Adrenal gland (tissue), 19 donors: ENCODE measurements at places on chromosomes 13 and 19.

- H3K27me3 ChIP-seq = peaks cover 3% of the 10 kb centered on the region
- H3K27ac ChIP-seq = no peak overlapping the region
- no peaks in the 10 kb centered on the region for H3K4me1 ChIP-seq
These were observed 52.5 kb upstream of the GAS6 start for GRCh38 chr13:113916330-113916815.

GRCh38 chr13:65595916-65596315, 1634.2 kb downstream of the PCDH9 start:
- peaks cover 33% of the 10 kb centered on the region for H3K4me1 ChIP-seq
- no peaks in the 10 kb centered on the region for H3K27me3 ChIP-seq
- no peaks in the 10 kb centered on the region for H3K36me3 ChIP-seq
- no peak overlapping the region for H3K4me3 ChIP-seq

DNA sequence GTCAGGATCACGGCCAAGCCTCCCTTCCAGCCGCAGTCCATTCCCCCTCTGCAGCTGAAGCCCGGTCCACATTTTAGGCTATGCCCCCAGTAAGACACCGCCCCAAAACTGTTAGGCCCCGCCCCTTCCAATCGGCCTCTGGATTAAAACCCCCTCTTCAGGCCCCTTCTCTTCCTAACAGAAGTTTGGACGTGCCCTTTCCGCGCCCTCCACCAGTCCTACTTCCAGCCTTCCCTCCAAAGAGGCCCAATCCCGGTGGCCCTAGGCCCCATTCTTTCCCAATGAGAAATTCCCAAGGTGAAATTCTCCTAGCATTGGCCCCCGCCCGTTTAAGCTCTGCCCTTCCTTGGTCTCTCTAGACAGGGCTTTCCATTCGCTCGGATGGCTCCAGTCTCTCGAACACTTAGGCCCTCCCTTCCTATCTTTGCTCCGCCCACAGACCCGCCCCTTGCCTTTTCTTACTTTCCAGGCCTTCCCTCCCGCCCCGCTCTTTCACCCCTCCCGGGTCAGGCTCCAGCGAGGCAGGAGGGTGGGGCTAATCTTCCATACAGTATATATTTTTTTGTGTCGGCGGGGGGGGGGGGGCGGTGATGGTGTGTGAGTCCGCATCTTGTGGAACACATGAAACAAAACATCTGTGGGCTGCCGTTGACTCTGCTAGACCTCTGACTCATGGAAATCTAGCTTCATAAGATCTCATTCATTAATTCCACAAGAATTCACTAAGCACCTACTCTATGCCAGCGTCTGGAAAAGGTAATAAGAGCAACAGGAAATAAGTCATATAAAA, 13.6 kb downstream of the LTBP4 start:
- H3K4me3 ChIP-seq = peak overlapping the region; percentile 39
- peaks cover 7% of the 10 kb centered on the region for H3K4me1 ChIP-seq
- H3K27ac ChIP-seq = peak overlapping the region; percentile 73
- H3K27me3 ChIP-seq = no peaks in the 10 kb centered on the region

DNA sequence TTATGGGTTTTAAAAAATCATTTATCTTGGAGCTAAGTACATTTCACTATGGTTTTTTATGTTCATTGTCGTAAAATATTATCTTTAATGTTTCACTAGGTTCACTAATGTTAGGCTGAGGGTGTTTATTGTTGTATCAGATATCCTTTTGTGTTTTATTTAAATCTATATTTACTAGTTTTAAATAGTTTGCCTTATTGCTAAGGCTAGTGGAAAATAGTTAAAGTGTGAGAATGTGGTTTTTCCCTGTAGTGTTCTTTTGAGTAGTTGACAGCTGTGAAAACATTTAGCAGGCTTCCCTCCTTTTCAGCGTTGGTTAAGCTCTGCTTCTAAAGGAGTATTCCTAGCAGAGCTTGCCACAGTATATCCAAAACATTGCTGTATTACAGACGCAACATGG, 139.0 kb downstream of the TM9SF2 start:
- no peak overlapping the region for H3K4me3 ChIP-seq
- no peak overlapping the region for H3K27ac ChIP-seq
- no peaks in the 10 kb centered on the region for H3K4me1 ChIP-seq
- DNase-seq = no peak

- no peak overlapping the region for H3K27ac ChIP-seq
- DNase-seq = no peak
- no peaks in the 10 kb centered on the region for H3K4me1 ChIP-seq
- no peaks in the 10 kb centered on the region for H3K36me3 ChIP-seq
- H3K4me3 ChIP-seq = no peak overlapping the region
These were observed 90.3 kb downstream of the LRCH1 start for GRCh38 chr13:46643165-46643777.

GRCh38 chr13:51674276-51674675, 90.0 kb downstream of the WDFY2 start:
- H3K4me3 ChIP-seq = no peak overlapping the region
- no peak for DNase-seq
- H3K36me3 ChIP-seq = no peaks in the 10 kb centered on the region

GRCh38 chr13:36966404-36966803, 32.7 kb downstream of the ALG5 start:
- no peaks in the 10 kb centered on the region for H3K4me1 ChIP-seq
- DNase-seq = no peak
- H3K27me3 ChIP-seq = no peaks in the 10 kb centered on the region
- H3K27ac ChIP-seq = no peak overlapping the region

GRCh38 chr13:101846701-101847100, 394.2 kb downstream of the ITGBL1 start:
- no peaks in the 10 kb centered on the region for H3K27me3 ChIP-seq
- H3K36me3 ChIP-seq = no peaks in the 10 kb centered on the region
- no peak overlapping the region for H3K27ac ChIP-seq
- H3K4me1 ChIP-seq = no peaks in the 10 kb centered on the region
- DNase-seq = no peak

DNA sequence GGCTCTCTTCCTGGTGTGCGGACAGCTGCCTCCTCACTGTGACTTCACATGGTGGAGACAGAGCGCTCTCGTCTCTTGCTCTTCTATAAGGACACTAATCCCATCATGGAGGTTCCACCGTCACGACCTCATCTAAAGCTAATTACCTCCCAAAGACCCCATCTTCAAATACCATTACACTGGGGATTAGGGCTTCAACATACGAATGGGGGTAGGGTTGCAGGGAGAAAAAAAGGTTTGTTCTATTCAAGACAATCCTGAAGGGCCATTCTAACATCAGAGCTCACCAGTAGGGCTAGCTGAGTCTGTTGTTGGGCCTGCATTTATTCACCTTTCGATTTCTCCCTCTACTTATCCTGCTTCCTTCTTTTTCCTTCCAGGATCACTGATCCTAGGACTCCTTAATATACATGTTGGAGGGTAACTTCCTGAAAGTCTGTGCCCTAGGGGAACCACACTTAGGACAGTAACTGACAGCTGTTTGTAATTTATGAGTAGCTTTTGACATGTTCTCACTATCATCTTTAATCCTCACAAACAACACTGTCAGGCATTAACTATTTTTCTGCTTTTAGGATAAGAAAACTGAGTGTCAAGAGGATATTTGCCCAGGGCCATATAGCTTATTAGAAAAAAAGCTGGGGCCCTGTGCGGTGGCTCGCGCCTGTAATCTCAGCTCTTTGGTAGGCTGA, 18.8 kb upstream of the GTF2F2 start:
- no peak overlapping the region for H3K27ac ChIP-seq

DNA sequence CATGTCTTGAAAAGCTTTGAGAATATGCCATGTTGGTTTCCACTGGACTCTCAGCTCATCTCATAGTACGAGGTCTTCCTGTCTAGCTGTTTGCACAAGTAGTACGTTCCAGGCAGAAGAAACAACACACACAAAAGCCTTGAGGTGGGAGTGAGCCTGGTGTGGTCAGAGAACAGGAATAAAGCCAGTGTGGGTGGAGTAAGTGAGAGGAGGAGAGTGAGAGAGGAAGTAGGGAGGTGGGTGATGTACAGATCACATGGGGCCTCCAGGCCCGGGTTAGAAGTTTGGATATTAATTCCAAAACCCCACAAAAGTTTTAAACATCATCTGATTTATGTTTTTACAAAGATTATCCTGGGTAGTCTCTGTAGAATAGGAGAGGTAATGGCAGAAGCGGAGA, 230.6 kb downstream of the MTUS2 start:
- no peak for DNase-seq
- H3K4me3 ChIP-seq = no peak overlapping the region
- no peaks in the 10 kb centered on the region for H3K4me1 ChIP-seq
- no peaks in the 10 kb centered on the region for H3K27me3 ChIP-seq
- no peaks in the 10 kb centered on the region for H3K36me3 ChIP-seq

DNA sequence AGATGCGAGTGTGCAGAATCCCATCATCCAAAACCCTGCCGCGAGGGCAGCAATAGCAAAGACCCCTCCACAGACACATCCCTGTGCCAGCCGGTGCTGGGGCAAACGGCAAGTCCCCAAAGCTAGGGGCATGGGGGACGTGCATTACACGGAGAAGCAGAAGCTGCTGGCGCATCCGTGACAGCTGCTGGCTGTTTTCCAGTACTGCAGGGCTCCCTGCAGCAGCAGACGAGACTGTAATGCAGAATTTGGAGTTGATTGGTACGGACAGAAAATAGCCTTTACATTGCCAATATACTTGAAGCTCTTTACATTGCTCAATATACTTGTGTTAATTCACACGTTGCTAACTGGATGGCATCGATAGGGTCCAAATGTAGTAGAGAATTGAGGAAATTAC, 77.2 kb upstream of the TMTC4 start:
- H3K4me3 ChIP-seq = no peak overlapping the region
- H3K27ac ChIP-seq = no peak overlapping the region
- H3K27me3 ChIP-seq = no peaks in the 10 kb centered on the region
- no peaks in the 10 kb centered on the region for H3K36me3 ChIP-seq
- no peak for DNase-seq

DNA sequence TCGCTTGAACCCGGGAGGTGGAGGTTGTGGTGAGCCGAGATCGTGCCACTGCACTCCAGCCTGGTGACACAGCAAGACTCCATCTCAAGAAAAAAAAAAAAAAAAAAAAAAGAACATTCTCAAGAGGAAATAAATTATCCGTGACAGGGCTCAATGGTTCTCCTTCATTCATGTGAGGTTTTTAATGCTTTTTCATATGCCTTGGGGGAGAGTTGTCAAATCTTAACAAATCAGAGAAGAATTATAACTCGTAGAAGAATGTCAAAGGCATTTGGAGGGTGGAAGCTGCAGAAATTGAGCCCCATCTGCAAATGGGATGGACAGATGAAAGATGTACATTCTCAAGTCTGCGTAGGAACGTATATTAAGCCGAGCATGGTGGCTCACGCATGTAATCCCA, 34.9 kb upstream of the HOMER3 start:
- H3K27me3 ChIP-seq = no peaks in the 10 kb centered on the region
- no peaks in the 10 kb centered on the region for H3K36me3 ChIP-seq
- H3K27ac ChIP-seq = no peak overlapping the region
- H3K4me3 ChIP-seq = no peak overlapping the region
- no peak for DNase-seq

- peaks cover 66% of the 10 kb centered on the region for H3K4me1 ChIP-seq
- no peak overlapping the region for H3K4me3 ChIP-seq
- no peaks in the 10 kb centered on the region for H3K27me3 ChIP-seq
- no peaks in the 10 kb centered on the region for H3K36me3 ChIP-seq
- peak; percentile 65 for DNase-seq
These were observed 11.0 kb downstream of the STK24 start for GRCh38 chr13:98565726-98566565.

- H3K4me1 ChIP-seq = peaks cover 12% of the 10 kb centered on the region
- no peaks in the 10 kb centered on the region for H3K36me3 ChIP-seq
- no peak overlapping the region for H3K27ac ChIP-seq
- H3K4me3 ChIP-seq = no peak overlapping the region
- H3K27me3 ChIP-seq = no peaks in the 10 kb centered on the region
These were observed 3.4 kb upstream of the RFX2 start for GRCh38 chr19:6113616-6114188.

DNA sequence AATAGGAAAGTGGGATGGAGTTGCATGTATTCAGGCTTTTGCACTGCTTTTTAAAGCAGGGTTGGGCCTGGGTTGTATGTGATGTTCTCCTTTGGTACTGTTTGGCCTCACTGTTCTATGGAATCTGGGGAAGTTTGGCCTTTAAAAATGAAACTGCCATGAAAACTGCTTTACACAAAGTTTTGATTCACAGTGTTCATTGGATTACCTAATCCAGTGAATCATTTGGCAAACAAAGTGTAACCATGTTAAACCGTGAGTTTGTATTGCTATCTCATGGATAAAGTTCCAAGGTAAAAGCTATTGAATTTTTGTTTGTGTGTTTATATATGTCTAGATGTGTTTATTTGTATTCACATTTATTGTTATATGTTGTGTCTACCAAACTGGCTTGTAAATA, 1658.6 kb downstream of the OLFM4 start:
- no peak overlapping the region for H3K27ac ChIP-seq
- no peaks in the 10 kb centered on the region for H3K27me3 ChIP-seq
- no peak overlapping the region for H3K4me3 ChIP-seq
- DNase-seq = no peak
